ENCODE measurements at places on chromosomes 7 and 10.

GRCh38 chr7:70776627-70777101 is 355.3 kb upstream of the GALNT17 start:
- DNase-seq: no peak

DNA sequence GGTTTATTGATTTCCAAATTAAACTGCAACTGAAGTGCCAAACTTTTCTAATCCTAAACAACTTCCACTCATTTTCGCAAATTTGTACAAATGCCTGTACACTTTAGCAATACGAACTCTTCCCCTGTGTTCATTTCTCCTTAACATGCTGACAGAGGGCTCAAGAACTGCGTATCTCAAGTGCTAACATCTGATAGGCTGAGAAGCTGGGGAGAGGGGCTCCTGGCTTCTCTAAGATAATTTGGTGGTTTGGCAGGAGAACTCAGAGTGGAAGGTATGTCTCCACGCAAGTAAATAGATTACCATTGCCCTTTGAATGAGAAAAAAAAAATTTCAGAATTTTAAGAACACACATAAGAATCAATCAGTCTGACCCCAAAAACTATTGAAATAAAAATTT is 53.3 kb upstream of the ANLN start:
- no peak for DNase-seq

DNA sequence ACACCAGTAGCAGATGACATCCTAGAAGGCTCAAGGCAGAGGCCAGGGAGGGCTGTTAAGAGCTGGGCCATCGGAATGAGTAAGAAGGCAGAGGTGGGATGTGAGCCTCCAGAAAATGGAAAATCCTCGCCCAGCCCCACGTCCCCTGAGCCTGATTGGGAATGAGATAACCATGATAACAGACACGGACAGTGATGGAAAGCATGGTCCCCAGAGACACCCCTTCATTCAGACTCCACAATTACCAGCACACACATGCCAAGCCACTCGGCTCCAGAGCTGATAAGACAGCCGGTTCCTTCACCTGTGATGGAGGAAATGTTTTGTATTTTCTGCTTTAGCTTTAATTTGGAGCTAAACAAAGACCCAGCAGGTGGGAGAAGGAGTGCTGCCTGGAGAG is 106.0 kb downstream of the GRID1 start:
- no peak for DNase-seq

- DNase-seq: no peak
These were observed 608 bp downstream of the AKR1B10 start for GRCh38 chr7:134527979-134528371.

- DNase-seq: no peak
These were observed 13.6 kb upstream of the MICU1 start for GRCh38 chr10:72639441-72639873.

Measured in stimulated activated CD8-positive, alpha-beta memory T cell treated with anti-CD3 and anti-CD28 coated beads, Interleukin-2, amount 100 ng/mL, for 48 hours (primary cell).